ENCODE measurements at places on chromosomes 7 and 10.

DNA sequence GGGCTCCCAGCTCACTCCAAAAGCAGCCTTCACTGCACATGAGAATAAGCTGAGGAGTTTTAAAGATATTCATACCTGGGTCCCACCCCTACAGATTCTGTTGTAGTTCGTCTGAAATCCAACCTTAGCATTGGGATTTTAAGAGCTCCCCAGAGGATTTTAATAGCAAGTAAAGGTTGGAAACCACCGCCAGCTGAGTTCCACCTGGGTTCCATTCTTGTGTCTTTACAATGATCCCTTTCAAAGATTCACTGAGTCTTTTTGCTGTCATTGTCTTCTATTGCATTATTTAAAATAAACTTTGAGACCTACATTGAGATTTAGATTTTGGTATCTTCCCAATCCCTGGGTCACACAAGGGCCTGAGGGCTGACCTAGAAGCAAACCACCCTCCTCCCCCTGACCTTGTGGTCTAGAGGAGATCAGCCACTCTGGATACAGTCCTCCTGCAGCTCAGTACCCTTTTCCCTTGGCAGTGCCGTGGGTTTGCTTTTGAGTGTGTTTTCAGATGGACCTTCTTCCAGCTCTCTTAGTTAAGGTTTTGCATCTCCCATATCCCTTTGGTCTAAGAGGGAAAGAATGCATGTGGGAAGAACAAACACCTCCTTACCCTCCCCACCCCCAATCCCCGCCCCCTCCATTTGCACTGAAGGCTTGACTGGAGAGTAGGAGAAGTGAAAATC, 22.6 kb upstream of the SIRT1 start:
- DNase-seq, result no peak

- peak; percentile 8 for DNase-seq
Measured at GRCh38 chr10:21888959-21889358, 114.6 kb downstream of the DNAJC1 start.

DNA sequence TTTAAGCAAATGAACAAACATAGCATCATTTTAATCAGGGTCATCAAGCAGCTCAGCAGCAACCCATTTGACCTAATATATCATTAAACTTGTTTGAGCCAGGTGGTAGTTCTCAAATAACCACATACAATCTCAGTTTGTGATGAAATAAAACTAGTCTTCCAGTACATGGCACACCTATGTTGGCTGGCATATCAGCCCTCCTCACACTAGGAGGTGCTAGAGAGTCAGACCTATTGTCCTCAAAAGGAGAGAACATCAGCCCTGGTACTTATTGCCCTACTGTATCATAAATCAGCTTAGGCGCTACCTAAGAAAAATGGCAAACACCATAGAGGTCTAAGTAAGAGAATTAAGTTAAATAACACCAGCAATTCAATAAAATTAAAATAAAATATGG, 81.7 kb downstream of the CABCOCO1 start:
- DNase-seq, result no peak

GRCh38 chr10:1474376-1475097, 262.8 kb downstream of the ADARB2 start:
- DNase-seq, result no peak

DNA sequence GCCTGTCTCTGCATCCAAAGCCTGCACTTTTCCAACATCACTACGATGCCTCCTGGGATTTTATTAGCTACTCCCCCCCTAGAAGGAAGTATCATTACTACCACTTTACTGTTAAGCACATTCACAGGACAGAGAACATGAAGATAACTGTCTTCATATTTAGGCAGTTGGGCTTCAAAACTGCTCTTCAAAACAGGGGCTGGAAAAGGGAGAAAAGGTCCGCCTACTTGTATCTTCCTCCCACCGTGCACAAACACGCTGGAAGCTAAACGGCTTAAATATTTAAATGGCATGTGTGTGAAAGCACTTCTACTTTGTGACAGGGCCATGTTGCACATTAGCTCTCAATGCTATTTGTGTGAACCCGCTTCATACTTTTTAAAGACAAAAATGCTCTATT, 999 bp downstream of the ITIH5 start:
- DNase-seq, result no peak

DNA sequence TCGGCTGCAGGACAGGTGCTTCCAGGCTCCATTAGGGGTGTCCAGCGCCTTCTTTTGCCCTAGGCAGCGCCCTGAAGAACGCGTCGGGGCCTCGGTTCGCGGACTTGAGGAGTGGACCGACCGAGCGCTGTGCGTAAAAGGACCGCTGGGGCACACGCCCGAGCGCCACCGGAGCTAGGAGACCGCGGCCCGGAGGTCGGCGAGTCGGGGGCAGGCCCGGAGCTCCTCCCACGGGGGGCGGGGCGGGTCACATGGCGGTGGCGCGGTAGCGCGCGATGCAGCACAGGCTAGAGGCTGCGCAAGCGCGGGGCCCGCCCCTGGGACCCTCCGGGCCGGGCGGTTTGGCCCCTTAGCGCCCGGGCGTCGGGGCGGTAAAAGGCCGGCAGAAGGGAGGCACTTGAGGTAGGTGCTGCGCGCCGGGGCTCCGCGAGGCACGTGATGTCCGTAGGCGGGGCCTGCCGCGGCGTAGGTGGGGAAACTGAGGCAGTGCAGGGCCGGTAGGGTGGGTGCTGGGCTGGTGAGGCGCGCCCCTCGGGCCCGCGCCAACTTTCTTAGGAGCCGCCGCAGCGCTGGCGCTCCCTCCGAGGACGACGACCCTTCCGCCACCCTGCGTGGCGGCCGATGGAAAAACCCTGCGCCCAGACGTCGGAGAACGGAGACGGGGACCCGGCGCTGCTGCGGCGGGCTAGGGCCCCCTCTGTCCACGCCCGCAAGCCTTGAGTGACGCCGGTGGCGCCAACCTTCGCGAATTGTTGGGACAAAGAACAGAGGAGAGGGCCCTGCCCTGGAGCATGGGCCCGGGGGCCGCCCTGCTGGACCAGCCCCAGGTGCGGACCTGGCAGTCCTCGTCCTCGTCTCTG, at the start of gene PRXL2A:
TSS of gene PRXL2A (plus strand) at position 310 of the 860 bp plus-strand sequence. CDS start 11,917 bp downstream, outside the sequence.
- peak; percentile 78 for DNase-seq

- peak; percentile 67 for DNase-seq
Measured at GRCh38 chr10:63217120-63217605, 84.0 kb downstream of the NRBF2 start.

Data from CD4-positive, alpha-beta T cell treated with Interleukin-12 subunit alpha and Interleukin-12 subunit beta, for 1 hour (primary cell).